ENCODE measurements at places on chromosomes 3 and 15. TPM values are rescaled to one million over a fixed set of nuclear protein-coding genes. Genes with fewer than 3 reads are reported as not detected.
A peak's percentile ranks its signal among the peaks of the same experiment; 100 is the strongest.

- peak; percentile 12 for DNase-seq
Measured at GRCh38 chr3:126558336-126559071, at the start of gene C3orf22. Gene C3orf22 (minus strand): TSS chr3:126558932. CDS start chr3:126553390, 5,542 bp downstream.

DNA sequence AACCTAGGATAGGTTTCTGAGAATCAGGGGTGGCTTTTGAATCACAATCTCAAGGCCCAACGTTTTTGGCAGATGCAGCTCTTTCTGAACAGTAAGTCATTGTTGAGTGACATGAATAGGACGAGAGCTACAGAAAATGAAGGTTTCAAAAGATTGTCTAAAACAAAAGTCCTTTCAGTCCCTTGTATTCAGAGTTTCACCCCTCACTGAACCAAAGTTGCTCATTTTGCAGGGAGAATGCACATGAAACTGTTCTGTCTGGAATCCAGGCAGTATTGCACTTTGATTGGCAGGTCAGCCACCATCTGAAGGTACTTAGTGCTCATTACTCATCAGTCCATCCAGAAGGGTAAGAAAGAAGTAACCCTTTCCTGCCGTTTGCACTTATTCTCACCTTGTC lies 24.1 kb upstream of the RASGRP1 start:
- no peak for DNase-seq

The ARPP21 gene
- total RNA-seq, result 0.14 TPM

The GPR160 gene
- 65.7 TPM for total RNA-seq

DNA sequence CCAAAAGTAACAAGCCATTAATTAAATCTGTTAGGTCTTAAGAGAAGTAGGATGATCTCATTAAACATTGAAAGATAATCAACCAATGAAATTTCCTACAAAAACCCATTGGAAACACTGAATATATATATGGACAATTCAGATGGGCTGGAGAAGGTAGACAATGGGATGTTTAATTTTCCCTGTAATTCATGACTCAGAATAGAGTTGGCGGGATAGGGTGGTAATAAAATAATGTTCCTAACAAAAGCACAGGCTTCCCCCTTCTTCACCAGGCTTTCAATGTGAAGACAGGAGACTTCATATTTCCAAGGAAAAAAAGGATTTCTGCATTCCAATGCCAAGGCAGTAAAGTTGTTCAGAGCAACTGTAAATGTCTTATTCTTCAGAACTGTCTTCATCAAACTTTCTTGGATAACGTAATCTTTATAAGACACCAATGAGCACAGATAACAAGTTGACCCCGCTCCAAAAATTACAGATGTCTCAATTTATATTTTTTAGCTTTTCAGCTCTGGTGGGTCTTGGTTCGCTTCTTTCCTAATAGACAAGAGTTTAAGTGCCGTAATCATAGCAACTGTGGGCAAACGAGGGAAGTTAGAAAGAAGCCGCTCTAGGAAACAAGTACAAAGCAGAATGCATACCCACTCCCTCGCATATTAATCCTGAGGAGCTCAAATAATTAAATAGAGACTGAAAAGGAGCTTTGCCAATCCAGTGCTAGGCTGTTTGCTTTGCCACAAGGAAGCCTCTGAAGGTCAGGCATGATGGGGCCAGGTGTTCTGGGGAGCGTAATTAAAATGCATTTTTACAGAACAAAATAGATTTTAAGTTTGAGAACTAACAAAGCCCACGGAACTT lies 377.0 kb downstream of the FOXP1 start:
- no peak for DNase-seq

GRCh38 chr15:89150762-89151664 lies 62.8 kb downstream of the ABHD2 start:
- no peak for DNase-seq

- no peak for DNase-seq
Measured at GRCh38 chr3:9019259-9019961, 56.1 kb upstream of the RAD18 start.

The EPHA6 gene
- total RNA-seq, result 0.18 TPM

All from left colon (tissue), 2 donors.